SW 1271 (cell line): ENCODE measurements at places on chromosomes 5 and 9.
A peak's percentile ranks its signal among the peaks of the same experiment; 100 is the strongest.

DNA sequence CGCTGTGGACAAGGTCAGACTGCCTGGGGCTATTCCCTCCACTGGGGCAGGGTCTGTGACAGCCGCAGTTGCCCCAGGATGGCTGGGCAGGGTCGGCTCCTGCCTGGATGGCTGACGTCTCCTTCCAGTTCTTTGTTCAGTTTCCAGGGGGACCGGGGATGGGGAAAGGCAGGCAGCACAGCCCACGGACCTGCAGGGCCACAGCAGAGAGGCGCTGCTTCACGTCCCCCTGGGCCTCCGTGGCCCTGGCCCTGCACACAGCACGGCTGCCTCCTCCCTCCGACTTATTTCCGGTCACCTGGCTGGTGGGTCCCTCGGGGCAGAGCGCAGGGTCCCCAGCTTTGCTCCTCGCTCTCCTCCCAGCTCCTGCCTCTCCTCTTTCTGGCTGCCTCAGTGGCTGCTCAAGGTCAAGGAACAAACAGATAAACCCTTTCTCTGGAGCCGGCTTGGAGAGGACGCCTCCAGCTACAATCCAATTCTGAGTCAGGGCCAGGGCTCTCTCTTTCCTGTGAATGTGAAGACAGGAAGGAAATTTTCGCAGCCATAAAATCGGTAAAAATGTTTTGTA lies 169.7 kb downstream of the C9orf50 start:
- no peak for DNase-seq

DNA sequence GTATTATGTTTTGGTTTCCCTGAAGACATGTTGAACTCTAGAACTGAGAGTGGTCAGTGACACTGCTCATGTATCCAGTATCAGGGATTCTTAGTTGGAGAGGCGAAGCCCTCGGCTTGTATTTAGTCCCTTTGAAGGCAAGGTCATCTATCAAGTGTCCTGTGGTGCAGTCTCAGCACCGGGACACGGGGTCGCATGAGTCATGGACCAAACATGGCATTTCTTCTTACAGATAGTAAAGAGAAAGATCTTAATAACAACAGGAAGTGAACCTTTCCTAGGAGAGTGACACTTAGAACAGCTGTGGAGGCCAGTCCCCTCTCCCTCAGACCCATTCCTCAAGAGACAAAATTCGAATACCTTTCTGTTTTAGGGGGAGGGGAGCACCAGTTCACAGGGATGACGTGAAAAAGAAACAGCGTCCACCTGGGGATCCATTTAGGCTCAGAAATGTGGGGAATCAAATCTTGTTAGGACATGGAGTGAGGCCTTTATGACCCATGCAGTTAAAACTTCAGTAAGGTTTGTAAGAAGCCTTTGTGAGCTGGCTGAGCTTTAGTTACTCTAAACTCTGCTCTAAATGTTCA lies 86.5 kb downstream of the ADGRV1 start:
- DNase-seq = no peak

GRCh38 chr5:112385566-112385965 lies 33.5 kb downstream of the EPB41L4A start:
- no peak for DNase-seq

DNA sequence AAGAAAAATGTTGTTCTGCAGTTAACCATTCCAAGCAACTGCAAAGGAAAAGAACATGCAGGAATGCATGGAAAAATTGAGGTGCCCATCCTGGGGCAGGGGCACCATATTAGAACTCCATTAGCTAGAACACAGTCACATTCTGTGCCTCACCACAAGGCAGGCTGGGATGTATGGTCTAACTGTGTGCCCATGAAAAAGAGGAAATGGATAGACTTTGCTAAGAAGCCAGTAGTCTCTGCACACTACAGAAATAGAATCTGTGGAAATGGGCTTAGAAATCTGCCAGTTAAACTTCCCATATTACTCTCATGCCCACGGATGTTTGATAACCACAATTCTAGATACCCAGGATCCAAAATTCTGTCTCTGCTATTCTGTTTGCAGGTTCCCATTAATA lies 423.8 kb upstream of the SMARCA2 start:
- DNase-seq = no peak

DNA sequence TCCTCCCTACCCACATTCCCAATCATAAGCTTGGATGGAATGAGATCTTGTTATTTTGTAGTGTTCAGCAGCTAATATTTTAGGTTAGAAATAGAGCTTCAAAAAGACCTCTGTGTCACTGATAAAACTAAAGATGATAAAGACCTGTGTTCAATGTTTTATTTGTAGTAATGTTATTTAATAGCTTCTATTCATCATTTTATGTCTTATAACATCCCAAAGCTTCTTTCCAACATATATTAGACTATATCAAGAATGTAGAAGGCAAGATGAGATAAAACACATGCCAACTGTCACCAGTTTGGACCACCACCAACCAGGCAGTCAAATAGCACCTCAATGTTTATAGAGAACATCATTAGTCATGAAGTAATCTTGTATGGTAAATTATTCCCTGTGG lies 409.5 kb upstream of the ITGA1 start:
- DNase-seq = no peak

DNA sequence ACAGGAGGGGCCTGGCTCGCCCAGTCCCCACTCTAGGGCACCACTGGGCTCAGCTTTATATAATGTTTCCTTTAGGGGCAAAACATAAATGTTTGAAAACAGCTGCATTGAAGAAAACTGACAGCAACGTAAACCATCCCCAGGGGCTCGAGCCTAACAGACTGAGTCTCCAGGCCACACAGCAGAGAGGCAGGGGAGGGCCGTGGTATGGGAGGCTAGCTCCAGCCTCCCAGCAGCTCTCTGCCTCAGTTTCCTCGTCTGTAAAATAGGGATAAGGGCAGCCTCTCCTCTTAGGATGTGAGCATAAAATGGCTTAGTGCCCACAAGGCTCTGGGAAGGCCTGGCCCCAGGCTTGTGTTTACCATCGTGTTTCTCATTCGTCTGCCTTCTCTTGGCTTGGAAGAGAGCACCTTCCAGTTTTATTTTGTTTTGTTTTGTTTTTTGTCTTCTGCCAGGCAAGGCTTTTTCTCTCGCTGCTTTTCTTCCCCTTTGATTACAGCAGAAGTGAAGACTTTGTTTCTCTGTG lies 2.7 kb downstream of the ANKRD33B start:
- no peak for DNase-seq

DNA sequence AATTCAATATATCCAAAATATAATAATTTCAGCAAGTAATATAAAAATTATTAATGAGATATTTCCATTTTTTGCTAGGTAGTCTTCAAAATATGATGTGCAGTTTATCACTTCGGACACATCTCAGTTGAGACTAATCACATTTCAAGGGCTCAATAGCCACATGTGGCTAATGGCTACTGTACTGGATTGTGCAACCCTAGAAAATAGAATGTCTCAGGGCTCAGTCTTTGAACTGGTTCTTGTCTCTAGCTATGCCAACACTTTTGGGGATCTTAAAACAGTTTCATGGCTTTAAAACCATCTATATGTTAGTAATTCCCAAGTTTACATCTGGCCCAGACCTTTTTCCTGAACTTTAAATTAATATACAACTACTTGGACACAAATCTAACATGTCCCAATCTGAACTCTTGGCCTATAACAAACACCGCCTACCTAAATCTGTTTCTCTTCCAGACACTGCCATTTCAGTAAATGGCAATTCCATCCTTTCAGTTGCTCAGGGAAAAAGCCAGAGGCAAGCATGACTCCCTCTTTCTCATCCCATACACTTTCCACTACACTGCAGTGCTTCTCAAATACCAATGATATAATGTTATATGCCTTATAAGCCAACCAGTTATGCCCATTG lies 18.8 kb downstream of the PTAR1 start:
- DNase-seq = no peak

DNA sequence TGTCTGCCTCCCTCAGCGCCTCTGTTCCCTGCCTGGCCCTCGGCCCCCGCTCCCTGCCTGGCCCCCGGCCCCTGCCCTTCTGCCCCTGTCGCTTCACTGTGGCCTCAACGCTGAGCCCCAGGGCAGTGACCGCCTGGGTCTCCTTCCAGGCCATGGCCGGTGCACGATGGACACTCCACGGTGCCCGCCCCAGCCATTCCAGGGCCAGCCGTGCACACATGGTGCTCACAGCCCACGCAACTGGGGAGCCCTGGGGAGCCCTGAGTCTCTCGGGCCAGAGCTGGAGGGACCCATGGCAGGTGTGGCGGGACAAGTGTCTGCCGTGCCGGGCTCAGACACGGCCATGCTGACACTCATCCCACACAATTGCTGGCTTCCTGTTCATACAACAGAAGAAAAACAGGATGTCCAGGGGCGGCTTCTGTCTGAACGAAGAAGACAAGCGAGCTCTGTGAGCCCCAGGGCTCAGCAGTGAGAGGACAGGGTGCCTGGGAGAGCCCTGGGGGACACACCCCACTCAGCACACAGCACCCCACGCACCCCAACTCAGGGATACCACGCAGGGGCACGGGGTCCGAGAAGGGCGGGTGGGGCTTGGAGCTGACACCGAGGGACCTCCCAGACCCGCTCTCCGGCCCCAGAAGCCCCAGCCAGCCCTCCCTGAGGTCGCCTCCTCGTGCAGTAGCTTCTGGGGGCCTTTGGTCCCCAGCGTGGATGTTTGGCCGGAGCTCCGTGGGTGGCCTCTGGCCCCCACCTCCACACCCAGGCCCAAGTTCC lies 35.7 kb downstream of the EXD3 start:
- DNase-seq = no peak

- DNase-seq = no peak
These were observed 830.9 kb downstream of the MAT2B start for GRCh38 chr5:164336276-164336675.

GRCh38 chr5:58452566-58453258 lies 7.2 kb downstream of the PLK2 start:
- DNase-seq = no peak

- no peak for DNase-seq
These were observed 6.9 kb upstream of the ABCA1 start for GRCh38 chr9:104934691-104935500.

GRCh38 chr9:5425006-5425628 lies 12.6 kb downstream of the PLGRKT start:
- DNase-seq = peak; percentile 3

DNA sequence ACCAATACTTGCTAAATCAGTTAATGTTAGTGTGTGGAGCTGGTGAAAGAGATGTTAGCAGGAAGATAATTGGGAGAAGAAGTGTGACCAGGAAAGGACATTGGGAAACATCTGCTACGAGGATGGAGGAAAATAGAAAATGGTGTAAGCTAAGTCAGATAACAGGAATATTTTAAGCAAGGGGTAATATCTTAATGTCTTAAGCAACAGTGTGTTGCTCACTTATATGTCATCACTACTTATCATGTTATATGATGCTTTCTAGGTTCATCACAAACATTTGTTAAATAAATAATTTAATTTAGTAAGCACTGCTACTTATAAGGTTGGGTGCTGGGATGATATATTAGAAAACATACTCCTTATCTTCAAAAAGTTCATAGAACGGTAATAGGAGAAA lies 326.1 kb downstream of the EDIL3 start:
- no peak for DNase-seq

GRCh38 chr5:163503106-163504078 lies 2.0 kb upstream of the MAT2B start:
- DNase-seq = peak; percentile 64

- no peak for DNase-seq
These were observed 29.0 kb downstream of the FAT2 start for GRCh38 chr5:151562019-151562707.

GRCh38 chr9:118558891-118559290 lies 810.3 kb downstream of the BRINP1 start:
- DNase-seq = no peak

DNA sequence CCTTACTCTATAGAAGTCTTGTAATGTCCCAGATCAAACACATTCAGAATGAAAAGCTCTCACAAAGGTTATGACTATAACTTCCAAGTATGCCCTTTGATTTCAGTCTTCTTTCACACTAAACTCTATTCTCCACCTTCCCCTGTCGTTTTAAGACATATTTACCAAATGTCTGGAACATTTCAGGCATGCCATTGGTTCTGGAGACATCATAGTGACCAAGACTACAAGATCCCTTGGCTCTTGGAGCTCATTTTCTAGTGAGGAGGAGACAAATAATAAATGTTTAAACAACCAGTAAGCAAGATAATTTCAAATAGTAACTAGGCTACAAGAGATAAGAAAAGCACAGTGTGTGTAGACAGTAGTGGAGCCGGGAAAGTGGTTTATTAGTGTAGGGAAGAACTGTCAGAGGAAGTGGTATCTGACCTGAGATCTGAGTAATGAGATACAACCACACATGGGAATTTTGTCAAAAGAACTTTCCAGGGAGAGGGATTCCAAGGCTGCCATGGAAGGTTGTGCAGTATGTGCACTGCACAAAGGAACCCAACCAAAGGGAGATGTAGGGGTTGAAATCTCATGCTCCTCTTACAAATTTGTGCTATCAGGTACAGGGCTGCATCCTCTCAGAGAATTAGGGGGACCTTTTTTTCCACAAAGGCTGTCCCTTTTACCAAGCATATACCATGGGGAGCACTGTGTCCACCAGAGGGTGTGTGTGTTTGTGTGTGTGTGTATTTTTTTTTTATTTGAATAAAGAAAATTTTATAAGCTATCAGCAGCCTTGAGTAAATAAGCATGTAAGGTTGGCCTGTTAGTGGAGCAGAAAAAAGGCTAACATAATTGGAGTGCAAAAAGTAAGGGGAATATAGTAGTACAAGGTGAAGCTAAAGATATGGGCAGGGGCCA lies 1279.1 kb upstream of the WWC1 start:
- DNase-seq = no peak

DNA sequence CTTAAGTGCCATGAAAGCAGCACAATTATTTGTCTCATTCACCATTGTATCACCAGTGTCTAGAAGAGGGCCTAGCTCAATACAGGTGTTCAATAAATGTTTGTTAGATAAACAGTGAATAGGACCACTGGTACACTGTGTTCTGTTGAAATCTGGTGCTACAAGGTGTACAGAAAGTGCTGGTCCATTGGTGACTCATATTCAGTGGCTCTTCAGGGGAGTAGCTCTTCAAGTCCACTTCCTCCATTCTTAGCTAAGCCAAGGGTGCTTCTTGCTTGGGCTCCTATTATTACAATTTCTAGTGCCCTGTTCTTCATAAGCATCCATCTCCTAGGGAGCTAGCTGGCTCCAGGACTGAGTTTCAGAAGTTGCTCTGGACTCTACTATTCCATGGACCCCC lies 6.4 kb upstream of the FCHO2 start:
- no peak for DNase-seq

DNA sequence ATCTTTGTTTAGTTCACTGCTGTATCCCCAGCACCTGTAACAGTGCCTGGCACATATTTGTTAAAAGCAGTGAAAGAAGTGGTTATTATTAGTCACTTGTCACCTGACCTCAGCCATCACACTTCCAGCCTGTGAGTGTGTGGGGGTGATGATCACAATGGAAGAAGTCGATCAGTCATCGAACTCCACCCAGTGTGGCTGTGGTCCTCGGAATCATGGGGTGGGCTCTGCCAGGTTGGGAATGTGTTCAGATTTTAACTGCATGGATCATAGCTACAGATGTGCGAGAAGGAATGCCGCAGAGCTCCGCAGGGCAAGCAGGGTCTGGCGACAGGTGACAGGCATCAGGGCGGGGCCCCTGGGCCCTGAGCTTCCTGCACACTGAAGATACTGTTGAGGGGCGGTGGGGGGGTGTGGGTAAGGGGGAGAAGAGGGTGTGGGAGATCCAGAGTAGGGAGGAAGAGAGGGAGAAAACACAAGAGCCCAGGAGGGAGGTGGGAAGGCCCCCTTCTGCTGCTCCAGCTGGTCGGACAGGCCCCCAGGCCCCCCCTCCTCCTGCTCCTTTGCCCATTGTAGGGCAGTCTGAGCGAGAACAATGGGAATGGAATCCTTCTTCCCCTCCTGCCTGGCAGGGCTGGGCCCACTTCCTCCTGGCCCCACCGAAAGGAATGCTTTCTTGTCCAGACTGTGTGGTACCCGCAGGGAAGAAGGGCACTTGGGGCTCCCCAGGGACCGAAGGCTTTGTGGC lies 89.6 kb downstream of the SPRY4 start:
- no peak for DNase-seq
